Esophagus mucosa (tissue), 1 donor: ENCODE measurements at places on chromosomes 3 and 15.

GRCh38 chr3:21290557-21290956, 460.5 kb downstream of the ZNF385D start:
- ATAC-seq: no peak

- ATAC-seq: no peak
Observed at GRCh38 chr15:32828507-32829186, 110.8 kb downstream of the GREM1 start.

GRCh38 chr3:184815046-184815930, 3.3 kb downstream of the VPS8 start:
- ATAC-seq: no peak

- no peak for ATAC-seq
Observed at GRCh38 chr3:70813311-70813710, 500.9 kb upstream of the MDFIC2 start.

GRCh38 chr3:124903896-124904834, 17.0 kb upstream of the ITGB5 start:
- ATAC-seq: no peak
